ENCODE measurements at places on chromosomes 2 and 18.

DNA sequence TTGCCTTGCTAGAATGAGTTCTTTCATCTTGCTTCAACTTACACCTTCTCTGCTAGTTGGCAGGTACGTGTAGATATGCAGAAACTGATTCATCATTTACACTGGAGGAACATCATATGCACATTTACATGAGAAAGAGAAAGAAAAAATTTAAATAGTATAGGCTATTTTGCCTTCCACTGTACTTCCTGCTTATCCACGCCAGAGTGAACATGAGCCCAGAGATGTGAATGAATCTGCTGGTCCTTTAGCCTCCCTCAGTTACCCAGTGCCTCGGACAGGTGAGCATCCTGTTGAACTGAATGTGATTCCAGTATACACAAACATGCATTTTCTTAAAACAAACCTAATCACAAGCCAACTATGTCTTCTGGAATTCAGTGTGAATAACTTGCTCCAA lies 83.6 kb downstream of the SESTD1 start:
- no peak for DNase-seq

GRCh38 chr2:173773076-173773475 lies 192.1 kb downstream of the SP3 start:
- DNase-seq: no peak

DNA sequence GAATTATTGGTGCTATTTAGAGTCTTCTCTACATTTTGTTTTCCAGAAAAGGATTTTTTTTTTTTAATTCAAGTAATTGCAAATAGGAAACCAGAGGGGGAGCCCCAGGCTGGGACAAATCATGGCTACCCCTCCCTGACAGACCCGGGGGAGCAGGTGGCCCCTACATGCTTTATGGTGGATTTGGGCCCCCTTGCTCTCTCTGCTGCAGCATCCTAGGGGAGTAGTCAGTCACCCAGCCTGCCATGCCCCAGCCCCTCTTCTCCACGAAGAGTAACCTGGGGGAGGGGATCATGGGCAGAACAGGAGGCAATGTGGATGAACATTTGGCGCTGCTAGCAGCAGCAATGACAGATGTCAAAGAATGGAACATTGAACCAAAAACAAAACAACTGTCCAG lies 4.6 kb downstream of the C2orf81 start:
- no peak for DNase-seq

- no peak for DNase-seq
Observed at GRCh38 chr2:179861416-179862067, at the start of gene ZNF385B. TSS of gene ZNF385B (minus strand) at chr2:179861612.

GRCh38 chr2:47270421-47270820 lies 115.3 kb upstream of the STPG4 start:
- no peak for DNase-seq

- no peak for DNase-seq
Observed at GRCh38 chr2:45616658-45617411, 5.8 kb upstream of the SRBD1 start.

DNA sequence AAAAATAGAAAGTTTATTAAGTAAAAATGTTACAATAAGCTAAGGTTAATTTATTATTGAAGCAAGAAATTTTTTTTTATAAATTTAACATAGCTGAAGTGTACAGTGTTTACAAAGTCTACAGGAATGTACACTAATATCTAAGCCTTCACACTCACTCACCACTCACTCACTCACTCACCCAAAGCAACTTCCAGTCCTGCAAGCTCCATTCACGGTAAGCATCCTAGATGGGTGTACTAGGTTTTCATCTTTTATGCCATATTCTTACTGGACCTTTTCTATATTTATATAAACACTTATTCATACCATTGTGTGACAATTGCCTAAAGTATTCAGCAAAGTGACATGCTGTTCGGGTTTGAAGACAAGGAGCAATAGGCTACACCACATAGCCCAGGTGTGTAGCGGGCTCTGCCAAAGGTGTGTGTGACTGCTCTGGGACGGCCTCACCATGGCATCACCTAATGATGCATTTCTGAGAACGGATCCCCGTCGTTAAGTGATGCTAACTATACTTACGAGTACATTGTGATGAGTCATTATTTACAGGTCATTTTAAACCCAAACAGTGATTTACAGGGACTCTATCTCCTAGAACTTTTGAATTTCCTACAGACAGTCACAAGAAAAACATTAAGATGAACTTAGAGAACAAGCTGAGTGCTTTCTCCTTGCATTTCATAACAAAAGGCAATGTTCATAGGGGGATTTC lies 76.3 kb upstream of the ID2 start:
- no peak for DNase-seq

DNA sequence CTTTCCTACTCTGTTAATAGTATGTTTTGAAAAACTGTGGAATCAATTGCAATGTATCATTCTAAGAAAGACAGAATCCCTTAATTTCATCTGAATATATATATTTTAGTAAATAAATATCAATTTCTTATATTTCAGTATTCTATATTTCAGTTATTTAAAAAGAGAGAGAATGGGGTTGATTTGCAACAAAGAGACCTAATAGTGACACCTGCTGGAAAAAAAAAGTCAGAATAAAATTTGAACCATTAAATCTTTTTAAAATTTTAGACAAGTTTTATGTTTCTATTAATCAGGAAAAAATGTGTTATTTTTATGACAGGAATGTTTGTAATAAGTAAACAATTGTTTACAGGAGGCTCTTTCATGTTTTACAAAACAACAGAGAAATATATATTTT lies 20.7 kb upstream of the CCNT2 start:
- DNase-seq: no peak

DNA sequence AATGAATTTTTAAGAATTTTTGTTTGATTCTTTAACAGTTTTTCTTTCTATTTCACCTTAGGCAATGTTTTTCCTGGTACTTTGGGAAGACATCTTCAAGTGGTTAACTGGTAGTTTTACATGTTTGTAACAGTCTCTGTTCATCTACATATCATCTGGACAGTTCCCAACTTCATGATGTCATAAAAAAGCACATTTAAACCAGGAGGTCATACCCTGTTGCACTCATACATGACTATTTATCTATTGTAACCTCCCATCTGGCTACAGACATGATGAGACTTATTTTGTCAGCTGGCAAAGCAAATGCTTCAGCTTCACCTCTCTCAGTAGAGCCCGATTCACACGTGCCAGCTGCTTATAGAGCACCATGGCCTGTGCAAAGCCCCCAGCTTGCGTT lies 99.8 kb upstream of the YPEL5 start:
- DNase-seq: no peak

DNA sequence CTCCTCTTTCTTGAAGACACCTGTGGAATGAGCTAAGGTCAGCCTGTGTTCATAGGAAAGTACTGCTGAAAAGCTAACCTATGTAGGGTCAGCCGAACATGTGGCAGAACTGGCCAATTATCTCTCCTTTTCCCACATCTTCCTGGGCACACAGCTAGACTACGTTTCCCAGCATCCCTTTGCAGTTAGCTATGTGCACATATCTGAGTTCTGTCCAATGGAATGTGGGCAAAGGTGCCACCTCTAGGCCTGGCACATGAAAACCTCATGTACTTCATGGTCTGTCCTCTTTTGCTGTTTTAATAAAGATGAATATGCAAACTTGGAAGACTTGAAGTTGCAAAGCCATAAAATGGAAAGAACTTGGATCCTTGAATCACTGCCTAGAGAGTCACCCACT lies 352.6 kb downstream of the TNS1 start:
- DNase-seq: no peak

- DNase-seq: no peak
Observed at GRCh38 chr2:223897669-223898330, 47.3 kb downstream of the WDFY1 start.

DNA sequence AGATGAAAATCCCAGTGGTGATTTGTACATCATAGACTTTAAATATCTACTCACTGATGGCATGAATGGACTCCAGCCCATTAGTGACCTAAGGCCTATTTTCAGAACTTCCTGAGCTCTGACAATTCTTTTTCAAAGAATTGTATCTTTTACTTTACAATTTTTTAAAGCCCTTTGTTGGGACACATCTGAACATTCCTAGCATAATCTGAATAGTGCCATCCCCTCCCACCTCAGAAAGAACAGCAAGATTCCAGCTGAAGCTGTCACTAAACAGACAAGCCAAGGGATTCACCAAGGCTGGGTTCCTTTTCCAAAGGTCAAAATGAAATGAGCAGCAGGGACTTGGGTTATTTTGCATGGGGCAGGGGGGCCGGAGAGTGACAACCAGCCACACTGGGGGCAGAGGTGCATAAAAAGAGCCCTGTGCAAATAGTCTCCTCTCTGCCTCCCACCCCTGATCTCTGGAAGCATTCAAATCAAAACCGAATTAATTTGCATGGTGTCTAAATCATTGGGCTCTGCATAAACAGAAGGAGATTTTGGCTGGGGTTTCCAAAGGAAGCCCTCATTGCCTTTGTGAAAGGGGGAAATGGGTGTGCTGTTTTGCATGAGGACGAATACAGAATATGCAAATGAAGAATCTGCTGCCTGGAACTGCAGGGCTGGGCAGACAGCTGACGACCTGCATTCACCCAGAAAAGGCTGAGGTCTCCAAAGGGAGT lies 17.2 kb downstream of the EPHA4 start:
- no peak for DNase-seq

GRCh38 chr18:41197967-41198366 lies 757.1 kb upstream of the PIK3C3 start:
- no peak for DNase-seq

DNA sequence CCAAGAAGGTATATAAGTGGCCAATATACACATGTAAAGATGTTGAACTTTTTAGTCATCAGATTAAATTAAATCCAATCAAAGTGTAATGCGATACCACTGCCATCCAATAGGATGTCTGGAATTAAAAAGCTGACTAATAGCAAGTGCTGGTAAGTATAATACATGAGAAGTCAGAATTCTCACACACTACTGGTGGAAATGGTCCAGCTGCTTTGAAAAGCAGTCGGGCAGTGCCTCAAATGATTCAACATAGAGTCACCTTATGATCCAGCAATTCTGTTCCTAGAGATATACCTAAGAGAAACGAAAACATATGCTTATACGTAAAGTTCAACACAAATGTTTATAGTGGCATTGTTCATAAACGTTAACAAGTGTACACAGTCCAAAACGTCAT lies 124.1 kb upstream of the MYT1L start:
- DNase-seq: no peak

- DNase-seq: no peak
Observed at GRCh38 chr2:20012282-20013125, at the start of gene MATN3. TSS of gene MATN3 (minus strand) at chr2:20012668. CDS start at chr2:20012631, 37 bp downstream.

DNA sequence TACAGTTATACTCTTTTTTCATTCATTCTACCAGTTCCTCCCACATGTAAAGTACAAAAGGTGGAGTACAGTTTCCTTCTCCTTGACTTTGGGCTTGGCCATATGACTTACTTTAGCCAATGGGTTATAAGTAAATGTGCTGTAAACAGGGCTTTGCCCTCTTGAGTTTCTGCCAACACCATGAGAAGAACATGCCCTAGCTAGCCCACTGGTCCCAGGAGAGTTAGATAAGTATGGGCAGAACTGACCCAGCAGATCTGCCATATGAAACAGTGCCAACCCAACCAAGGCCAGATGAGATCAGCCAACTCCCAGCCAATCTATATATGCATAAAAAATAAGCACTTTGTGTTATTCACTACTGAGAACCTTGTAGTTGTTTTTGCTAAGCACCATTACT lies 25.5 kb downstream of the ZC3H8 start:
- no peak for DNase-seq

- no peak for DNase-seq
Observed at GRCh38 chr2:239926587-239927232, 98.4 kb downstream of the NDUFA10 start.

- DNase-seq: no peak
Observed at GRCh38 chr18:13642440-13642827, 83.9 kb downstream of the FAM210A start.

DNA sequence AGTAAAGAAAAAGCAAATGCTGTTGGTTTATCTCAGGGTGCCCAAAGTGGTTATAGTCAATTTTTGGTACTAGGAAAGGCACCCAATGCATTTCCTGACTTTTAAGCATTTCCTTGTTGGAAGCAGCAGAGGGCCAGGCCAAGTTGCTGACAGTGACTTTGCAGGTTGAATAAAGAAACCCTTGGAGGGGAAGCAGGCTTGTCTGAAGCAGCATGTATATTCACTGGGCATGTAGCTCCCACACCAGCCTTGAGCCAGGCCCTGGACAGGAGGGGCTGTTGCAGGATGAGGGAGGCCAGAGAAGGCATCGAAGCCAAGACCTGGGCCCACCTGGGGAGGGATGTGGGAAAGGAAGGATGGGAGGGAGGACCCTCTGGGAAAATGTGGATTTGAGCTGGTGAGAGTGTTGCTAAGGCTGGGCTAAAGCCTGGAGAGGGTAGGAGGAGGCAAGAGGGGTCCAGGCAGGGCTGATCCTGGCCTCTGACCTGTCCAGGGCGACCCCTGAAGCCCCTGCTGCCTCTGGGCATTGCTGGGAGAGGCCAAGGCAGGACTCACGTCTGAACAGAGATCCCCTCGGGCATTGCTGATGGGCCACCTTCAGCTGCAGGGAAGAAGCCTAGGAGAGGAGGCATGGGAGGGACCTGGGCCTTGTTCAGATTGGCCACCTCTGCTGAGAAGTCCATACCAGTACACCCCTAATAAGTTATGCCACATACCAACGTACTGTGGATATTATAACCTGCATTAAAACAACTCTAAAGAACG lies 79.6 kb downstream of the STPG4 start:
- DNase-seq: no peak

DNA sequence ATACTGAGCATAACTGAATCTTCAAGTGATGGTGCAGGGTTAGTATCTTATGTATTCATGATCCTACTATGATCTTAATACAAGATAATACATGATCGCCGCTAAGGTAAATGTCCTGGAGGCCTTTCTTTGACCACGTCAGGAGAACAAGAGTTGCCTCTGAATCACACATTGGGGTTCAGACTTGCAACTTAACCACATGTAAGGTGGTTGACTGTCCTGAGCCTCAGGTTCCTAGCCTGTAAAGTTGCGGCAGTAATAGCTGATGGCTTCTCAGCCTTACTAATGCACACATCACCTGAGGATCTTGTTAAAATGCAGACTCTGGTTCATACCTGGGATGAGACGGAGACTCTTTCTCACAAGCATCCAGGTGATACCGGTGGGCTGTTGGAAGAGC lies 112.5 kb downstream of the MGAT5 start:
- DNase-seq: no peak

DNA sequence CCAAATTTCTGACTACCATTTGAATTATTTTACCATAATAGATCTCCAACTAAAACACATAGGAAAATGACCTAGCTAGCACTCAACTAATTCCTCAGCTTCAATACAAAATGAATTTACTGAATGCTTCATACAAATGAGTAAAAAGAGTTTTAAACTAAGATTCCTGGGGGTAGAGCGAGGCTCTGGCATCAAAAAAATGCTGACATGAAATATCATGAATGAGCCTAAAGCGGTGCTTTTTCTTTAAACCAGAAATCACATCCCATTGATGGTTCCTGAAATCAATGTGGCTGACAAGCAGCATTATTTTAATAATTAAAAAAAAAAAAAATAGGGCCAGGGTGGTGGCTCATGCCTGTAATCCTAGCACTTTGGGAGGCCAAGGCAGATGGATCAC lies 32.1 kb downstream of the WDR33 start:
- no peak for DNase-seq
